ENCODE measurements at places on chromosomes 11 and 22.

DNA sequence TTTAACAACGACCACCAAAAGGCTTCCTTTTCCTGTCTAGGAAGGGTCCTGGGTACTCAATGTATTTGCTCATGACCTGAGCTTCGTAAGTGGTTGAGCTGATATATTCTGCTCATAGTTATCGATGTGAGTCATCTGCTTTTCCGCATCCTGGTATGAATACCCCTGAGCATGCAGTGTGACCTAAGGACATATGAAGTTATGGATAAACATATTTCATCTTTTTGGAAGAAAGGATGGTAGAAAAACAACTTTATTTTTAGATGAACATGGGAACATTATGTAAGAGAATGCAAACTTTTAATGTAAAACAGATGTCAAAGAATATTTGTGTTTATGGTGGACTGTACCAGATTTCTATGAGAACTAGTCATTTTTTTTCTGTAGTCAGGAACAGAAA is 28.4 kb downstream of the TRPC6 start:
- no peak for DNase-seq

DNA sequence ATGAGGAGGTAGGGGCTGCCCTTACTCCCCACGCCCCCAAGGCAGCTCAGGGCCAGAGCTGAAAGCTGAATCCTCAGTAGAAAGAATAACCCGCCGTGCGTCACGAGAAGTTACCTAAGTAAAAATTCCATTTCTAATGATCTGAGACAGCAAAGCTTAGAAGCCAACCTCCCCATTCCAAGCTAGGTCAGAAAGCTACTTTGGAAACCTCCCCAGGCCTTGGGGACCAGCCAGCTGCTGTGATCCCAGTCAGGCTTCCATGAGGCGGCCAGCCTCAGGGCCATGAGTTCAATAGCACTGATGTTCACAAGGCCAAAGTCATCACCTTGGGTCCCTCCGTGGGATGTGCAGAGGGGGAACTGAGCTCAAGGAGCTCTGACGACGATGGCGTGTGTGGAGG is 6.9 kb downstream of the SHISAL1 start:
- DNase-seq: no peak

- no peak for DNase-seq
Measured at GRCh38 chr22:47836957-47837356, 1074.5 kb downstream of the TBC1D22A start.

DNA sequence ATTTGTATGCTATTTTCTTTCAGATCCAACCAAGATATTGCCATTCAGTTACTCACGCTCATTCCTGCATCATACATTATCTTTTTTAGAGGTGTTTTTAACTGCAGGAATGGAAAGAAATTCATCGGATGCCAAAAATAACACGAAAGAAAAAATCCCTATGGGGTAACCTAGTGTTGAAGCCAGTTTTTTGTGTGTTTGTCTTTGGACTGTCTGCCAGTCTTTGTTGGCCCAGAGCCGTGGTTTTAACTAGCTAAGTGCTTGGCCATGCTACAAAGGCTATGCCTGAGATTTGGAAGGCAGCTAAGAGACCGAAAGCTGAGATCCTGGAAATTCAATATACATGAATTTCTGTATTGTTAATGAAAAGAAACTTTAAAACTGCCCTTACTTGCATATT is 309.8 kb upstream of the CNTN5 start:
- DNase-seq: no peak

- no peak for DNase-seq
Measured at GRCh38 chr11:7889985-7890384, 41.1 kb downstream of the OR10A6 start.

- DNase-seq: no peak
Measured at GRCh38 chr11:7522121-7522520, 8.3 kb downstream of the PPFIBP2 start.

DNA sequence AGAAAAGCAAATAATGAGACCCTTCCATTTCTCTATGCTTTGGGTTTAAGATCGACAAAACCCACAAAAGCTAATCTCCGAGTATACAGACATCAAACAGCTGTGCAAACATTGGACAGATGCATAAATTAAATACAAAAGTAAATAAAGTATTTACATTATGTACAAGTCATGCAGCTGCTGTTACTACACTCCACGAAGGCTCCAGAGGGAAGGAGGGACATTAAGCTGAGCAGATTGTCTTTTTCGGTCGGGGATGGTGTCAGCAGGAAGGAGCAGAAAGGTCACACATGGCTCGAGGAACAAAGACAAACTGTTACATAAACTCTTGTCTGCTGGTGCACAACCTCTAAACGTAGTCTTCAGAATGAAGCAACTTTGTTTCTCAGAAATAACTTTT is 88.8 kb upstream of the BARX2 start:
- no peak for DNase-seq

DNA sequence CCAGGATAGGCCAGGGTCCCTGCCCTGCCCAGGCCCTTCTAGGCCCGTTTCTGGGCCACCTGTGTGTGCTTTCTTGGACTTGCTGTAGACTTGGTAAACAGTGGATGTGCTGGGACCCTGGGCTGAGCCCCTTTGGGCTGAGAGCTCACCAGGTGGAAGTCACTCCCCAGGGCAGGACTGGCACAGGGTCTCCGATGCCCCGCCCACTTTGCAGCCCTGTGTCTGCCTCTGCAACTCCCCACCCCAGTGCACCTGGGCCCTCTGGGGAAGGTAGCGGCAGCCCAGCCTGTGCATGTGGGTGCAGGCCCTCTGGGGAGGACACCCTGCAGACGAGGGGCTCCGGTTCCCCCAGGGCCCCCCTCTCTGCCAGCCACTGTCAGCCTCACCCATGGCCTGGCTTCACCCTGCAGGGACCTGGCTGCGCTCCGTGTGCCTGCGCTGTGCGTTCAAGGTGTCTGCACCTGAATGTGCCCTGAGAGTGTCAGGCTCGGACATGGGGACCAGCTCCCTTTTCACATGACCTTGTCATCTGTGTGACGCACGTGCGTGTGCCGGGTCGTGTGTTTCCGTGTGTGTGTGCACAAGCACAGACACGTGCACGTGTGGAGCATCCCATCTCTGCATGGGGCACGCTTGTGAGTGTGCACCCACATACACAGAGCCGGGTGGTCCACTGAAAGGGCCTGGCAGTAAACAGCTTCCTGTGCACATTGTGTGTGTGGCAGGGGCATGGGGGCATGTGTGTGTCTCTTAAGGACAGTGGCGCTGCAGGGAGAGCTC is 118.5 kb downstream of the KCNQ1OT1 start:
- DNase-seq: no peak

DNA sequence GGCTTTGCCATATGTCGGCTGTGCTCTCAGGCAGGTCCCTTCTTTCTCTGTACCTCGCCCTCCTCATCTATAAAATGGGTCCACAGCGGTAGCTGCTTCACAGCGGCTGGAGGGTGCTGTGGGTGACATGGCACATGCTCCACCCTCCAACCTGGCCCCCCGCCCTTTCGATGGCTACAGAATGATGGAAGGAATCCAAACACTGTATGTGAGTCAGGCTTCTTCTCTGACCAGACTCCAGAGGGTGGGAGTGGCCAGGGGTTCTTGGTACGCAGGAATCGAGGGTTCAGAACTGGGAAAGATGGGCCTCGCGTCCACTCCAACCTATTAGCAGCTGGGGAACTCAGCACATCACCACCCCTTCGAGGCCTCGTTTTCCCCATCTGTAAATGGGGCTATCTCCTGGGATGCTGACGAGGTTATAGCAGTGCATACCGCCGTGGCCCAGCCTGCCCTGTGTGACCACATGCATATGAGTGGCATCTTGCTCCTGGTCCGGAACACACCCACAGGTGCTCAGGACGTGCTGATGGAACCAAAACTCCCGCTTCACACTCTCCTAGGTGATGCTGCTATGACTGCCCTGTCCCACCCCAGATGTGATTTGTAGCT is 26.4 kb downstream of the MN1 start:
- no peak for DNase-seq

- no peak for DNase-seq
Measured at GRCh38 chr11:104764710-104765045, 133.6 kb downstream of the CASP12 start.

DNA sequence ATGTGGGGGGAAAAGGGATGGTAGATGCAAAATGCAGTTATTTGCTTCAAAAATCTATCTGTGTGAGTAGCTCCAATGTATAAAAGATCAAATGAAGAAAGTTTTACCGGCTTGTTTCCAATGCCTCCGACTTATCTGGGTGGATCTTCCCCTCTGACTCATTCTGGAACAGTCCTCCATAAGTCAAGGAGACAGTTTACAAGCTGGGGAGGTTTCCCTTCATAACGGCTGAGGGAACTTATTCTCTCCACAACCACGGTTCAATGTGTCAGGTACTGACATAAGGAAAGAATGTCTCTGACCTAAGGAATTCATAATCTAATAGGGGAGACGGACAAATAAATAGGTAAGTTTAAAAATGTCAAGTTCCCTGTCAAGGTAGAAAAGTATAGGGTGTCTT is 49.7 kb upstream of the BIRC3 start:
- DNase-seq: no peak

GRCh38 chr11:71580057-71581003 is 2.3 kb downstream of the KRTAP5-11 start:
- no peak for DNase-seq

DNA sequence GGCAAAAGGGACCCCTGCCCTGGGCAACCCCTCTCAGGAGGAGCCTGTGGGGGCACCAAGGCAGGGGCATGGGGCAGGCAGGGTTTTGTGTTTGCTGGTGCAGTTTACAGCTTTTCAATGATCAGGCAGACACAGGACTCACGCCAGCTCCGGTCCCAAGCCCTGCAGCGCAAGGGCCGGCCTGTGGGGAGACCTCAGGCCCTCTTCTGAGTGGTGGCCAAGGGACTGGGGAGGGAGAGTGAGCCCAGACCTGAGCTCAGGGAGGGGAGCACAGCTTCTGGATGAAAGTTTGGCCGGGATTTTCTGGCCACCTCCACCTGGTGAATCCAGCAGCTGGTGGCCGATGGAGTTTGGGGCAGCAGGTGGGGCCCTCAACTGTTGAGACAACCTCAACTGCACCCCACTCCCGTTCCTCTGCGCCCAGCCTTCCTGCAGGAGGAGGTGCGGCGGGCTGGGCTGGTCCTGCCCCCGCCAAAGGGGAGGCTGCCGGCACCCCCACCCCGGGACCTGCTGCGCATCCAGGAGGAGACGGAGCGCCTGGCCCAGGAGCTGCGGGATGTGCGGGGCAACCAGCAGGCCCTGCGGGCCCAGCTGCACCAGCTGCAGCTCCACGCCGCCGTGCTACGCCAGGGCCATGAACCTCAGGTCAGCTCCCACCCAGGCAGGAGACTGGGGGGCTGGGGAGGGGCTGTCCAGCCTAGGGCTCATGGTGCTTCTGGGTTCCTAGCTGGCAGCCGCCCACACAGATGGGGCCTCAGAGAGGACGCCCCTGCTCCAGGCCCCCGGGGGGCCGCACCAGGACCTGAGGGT is 3.6 kb downstream of the TCIRG1 start:
- no peak for DNase-seq

- DNase-seq: no peak
Measured at GRCh38 chr11:44570411-44571155, 5.1 kb downstream of the CD82 start.

- no peak for DNase-seq
Measured at GRCh38 chr11:35787013-35787504, 124.5 kb downstream of the TRIM44 start.

GRCh38 chr11:83836065-83836464 is 549.9 kb upstream of the CCDC90B start:
- no peak for DNase-seq

DNA sequence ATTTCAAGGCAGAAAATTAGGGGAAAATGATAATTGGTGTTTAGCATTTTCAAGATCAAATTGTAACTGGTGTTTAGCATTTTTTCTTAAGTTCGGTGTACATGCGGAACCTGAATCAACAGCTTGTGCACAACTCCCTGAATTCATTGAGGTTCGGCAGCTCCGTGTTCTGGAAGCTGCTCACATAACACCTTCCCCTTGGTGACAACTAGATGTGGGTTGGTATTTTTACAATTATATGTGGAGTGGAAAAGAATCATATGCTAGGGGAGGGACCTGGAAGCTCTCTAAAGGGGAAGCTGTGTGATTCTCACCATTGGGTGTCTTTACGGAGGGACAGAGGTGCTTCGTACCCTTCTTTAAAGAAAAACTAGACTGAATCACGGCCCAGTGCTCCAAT is 199.0 kb upstream of the MTNR1B start:
- no peak for DNase-seq

GRCh38 chr11:19972651-19973050 is 187.6 kb downstream of the DBX1 start:
- DNase-seq: no peak

GRCh38 chr11:93757301-93757700 is 15.8 kb downstream of the C11orf54 start:
- no peak for DNase-seq

DNA sequence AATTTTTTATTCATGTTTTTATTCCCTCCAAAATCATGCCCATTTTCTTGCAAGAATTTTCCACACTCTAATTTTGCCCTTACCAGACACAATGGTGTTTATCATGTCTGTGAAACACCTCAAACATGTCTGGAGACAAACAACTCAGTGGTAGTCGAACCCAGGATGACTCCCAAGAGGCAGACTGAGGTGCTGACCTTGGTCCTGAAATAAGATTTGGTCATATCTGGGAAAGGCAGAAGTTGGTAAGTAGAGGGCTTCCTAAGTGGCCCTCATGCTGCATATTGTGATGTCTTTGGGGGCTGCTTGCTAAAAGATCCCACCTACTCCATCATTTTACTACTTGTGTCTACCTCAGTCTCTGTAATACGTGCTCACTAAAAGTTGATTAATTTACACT is 369.4 kb upstream of the ISX start:
- DNase-seq: no peak

- no peak for DNase-seq
Measured at GRCh38 chr11:14061721-14062120, 99.2 kb downstream of the SPON1 start.

Data from stimulated activated CD8-positive, alpha-beta memory T cell treated with anti-CD3 and anti-CD28 coated beads, Interleukin-15, amount 100 ng/mL, for 1 hour (primary cell).